ENCODE measurements at places on chromosomes 3 and 15. TPM values are rescaled to one million over a fixed set of nuclear protein-coding genes. Genes with fewer than 3 reads are reported as not detected.
A peak's percentile ranks its signal among the peaks of the same experiment; 100 is the strongest.

DNA sequence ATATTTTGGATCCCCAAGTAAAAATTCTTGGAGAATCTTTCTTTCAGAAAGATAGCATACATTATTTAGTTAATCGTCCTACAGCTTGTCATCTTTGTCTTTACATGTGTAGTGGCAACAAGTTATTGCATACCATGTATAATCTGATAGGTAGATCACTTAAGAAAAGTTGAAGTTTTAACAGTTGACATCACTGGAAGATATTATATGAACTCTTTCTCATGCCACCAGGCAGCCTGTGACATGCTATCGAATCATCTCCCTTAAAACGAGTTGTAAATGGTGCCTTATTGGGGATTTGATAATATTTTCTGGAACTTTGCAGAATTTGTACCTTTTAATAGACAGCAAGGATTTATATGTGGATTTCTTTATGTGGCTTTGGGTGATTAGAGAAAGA, 8.7 kb downstream of the U2SURP start:
- H3K36me3 ChIP-seq: no peaks in the 10 kb centered on the region
- H3K27me3 ChIP-seq: peaks cover 2% of the 10 kb centered on the region
- H3K4me1 ChIP-seq: no peaks in the 10 kb centered on the region

The LAMB2 gene
- 259 TPM for total RNA-seq

DNA sequence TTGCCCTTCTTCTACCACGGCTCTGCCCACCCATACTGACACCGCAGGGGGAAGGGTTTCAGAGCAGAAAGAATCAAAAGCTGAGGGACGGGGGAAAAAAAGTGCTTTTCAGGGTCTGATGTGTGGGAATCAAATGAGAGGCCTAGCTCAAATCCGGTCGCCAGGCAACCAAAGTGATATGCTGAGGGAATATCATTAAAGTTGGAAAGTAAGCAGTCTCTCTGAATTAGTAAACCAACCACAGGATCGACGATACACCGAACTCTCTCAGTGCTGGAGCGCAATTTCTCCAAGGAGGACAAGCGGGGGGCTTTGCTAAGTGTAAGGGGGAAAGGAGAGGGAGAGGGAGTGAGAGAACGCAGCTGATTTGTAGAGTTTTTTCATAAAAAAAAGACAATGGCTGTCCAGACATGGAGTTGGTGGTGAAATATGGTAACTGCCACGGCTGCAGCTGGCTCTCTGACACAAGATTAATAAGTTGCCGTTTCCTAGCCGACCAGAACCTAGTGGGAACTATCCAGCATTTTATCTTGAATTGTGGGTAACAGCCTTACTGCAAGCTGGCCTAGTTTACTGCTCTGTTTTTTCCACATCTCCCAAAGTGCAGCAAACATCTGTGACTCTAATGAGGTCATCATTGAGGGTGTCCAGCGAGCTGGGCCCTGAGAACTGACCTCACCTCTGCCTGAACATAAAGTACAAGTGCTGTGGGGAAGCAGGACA, 530.2 kb downstream of the SOX2 start:
- no peaks in the 10 kb centered on the region for H3K36me3 ChIP-seq
- H3K27ac ChIP-seq: no peak overlapping the region
- H3K27me3 ChIP-seq: peaks cover 1% of the 10 kb centered on the region

The SAMMSON gene
- not detected for total RNA-seq

- no peaks in the 10 kb centered on the region for H3K36me3 ChIP-seq
- no peak for DNase-seq
- peaks cover 3% of the 10 kb centered on the region for H3K27me3 ChIP-seq
- H3K27ac ChIP-seq: no peak overlapping the region
- H3K4me1 ChIP-seq: peaks cover 10% of the 10 kb centered on the region
- no peak overlapping the region for H3K4me3 ChIP-seq
Measured at GRCh38 chr3:143820466-143821221, 27.6 kb downstream of the SLC9A9 start.

GRCh38 chr15:29024662-29025061, 138.9 kb downstream of the APBA2 start:
- no peaks in the 10 kb centered on the region for H3K36me3 ChIP-seq
- H3K4me3 ChIP-seq: no peak overlapping the region
- no peak for DNase-seq
- no peaks in the 10 kb centered on the region for H3K27me3 ChIP-seq
- H3K27ac ChIP-seq: no peak overlapping the region

- no peaks in the 10 kb centered on the region for H3K36me3 ChIP-seq
- H3K4me1 ChIP-seq: peaks cover 4% of the 10 kb centered on the region
- H3K4me3 ChIP-seq: no peak overlapping the region
Measured at GRCh38 chr3:16654976-16655375, 49.8 kb upstream of the DAZL start.

GRCh38 chr3:122760453-122761271, 33.0 kb downstream of the HSPBAP1 start:
- H3K4me1 ChIP-seq: peaks cover 8% of the 10 kb centered on the region
- H3K27me3 ChIP-seq: peaks cover 2% of the 10 kb centered on the region
- no peak overlapping the region for H3K27ac ChIP-seq
- no peak overlapping the region for H3K4me3 ChIP-seq

The CMTM7 gene
- total RNA-seq: 54.4 TPM

The SENP8 gene
- total RNA-seq: 4.1 TPM

GRCh38 chr3:153757839-153758238, 363.4 kb upstream of the ARHGEF26 start:
- no peak overlapping the region for H3K27ac ChIP-seq
- no peaks in the 10 kb centered on the region for H3K27me3 ChIP-seq
- no peaks in the 10 kb centered on the region for H3K36me3 ChIP-seq
- H3K4me3 ChIP-seq: no peak overlapping the region
- H3K4me1 ChIP-seq: no peaks in the 10 kb centered on the region
- DNase-seq: no peak

- H3K36me3 ChIP-seq: peaks cover 4% of the 10 kb centered on the region
- peak; percentile 89 for DNase-seq
- no peak overlapping the region for H3K27ac ChIP-seq
- H3K4me1 ChIP-seq: peaks cover 7% of the 10 kb centered on the region
Measured at GRCh38 chr3:127547761-127548605, 42.5 kb downstream of the TPRA1 start.

The ISLR2 gene
- 0.21 TPM for total RNA-seq

DNA sequence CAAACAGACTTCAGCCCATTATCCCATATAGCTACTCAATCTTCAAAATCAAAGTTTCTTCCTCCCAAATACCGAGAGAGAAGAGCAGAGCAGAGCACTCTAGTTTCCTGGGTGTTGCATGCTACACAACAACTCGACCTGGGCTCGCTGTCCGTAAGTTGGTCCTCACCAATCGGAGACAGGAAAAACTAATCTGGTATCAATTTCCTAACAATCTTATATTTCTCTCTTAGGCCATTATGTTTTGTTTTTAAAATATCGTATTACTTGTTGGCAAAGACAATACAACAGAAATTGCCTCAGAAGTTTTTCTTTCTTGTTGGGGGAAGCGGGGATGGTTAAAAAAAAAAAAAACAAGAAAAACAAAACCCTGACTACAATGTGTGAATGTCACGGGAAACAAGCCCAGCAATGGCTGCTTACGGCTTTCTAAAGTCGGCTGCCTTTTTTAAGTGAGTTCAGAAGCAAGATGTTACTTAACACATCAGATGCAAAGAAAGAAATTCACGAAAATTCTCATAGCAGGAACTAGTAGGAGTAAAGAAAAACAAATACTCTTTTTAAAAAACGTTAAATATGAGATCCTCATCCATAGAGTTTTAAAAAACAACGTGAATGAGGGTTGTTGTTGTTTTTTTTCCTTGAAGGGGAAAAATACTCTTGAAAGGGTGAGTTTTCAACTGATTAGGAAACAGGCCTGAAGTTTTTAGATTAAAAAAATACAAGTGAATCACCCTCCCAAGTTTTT, 1.9 kb downstream of the VGLL4 start:
- no peak for DNase-seq
- H3K36me3 ChIP-seq: peaks cover 8% of the 10 kb centered on the region
- H3K27me3 ChIP-seq: peaks cover 17% of the 10 kb centered on the region
- peak overlapping the region; percentile 100 for H3K27ac ChIP-seq
- H3K4me1 ChIP-seq: peaks cover 64% of the 10 kb centered on the region

DNA sequence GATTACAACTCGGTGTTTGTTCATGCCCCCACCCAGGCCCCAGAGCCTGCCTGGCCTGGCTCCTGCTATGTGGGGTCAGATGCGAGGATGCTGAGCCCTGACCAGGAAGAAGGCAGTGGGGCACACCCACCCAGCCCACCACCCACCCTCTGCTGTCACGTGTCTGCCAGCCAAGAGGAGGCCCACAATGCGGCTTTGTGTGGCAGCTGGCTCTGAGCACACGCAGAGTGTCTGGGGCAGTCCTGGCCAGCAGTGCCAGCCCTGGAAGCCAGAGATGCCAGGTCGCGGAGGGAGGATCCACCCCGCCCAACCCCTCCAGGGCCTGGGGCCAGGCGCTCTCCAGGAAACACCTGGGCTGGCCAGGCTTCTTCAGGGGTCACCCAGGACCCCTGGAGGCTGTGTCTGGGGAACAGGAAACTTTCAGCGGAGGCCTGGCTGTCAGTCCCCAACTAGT, 26.4 kb upstream of the KLF13 start:
- no peak overlapping the region for H3K27ac ChIP-seq
- H3K36me3 ChIP-seq: no peaks in the 10 kb centered on the region
- peaks cover 1% of the 10 kb centered on the region for H3K27me3 ChIP-seq
- H3K4me3 ChIP-seq: no peak overlapping the region
- no peaks in the 10 kb centered on the region for H3K4me1 ChIP-seq

- H3K27me3 ChIP-seq: peaks cover 4% of the 10 kb centered on the region
- no peaks in the 10 kb centered on the region for H3K36me3 ChIP-seq
- DNase-seq: no peak
- H3K4me3 ChIP-seq: no peak overlapping the region
- peaks cover 21% of the 10 kb centered on the region for H3K4me1 ChIP-seq
- H3K27ac ChIP-seq: no peak overlapping the region
Measured at GRCh38 chr15:95911570-95912279, 418.8 kb upstream of the NR2F2 start.

GRCh38 chr3:169575381-169575780, 88.1 kb downstream of the MECOM start:
- DNase-seq: no peak
- peaks cover 34% of the 10 kb centered on the region for H3K4me1 ChIP-seq
- peak overlapping the region; percentile 80 for H3K27ac ChIP-seq

GRCh38 chr15:58734859-58735258, 14.6 kb downstream of the ADAM10 start:
- no peak overlapping the region for H3K27ac ChIP-seq
- no peak for DNase-seq
- H3K36me3 ChIP-seq: no peaks in the 10 kb centered on the region
- no peak overlapping the region for H3K4me3 ChIP-seq
- peaks cover 10% of the 10 kb centered on the region for H3K4me1 ChIP-seq

The ADIPOQ gene
- total RNA-seq: not detected

- no peak overlapping the region for H3K27ac ChIP-seq
- no peaks in the 10 kb centered on the region for H3K4me1 ChIP-seq
- H3K36me3 ChIP-seq: peaks cover 6% of the 10 kb centered on the region
- H3K4me3 ChIP-seq: no peak overlapping the region
- DNase-seq: no peak
Measured at GRCh38 chr3:36677331-36678007, 86.9 kb downstream of the DCLK3 start.

- H3K27ac ChIP-seq: no peak overlapping the region
- H3K4me1 ChIP-seq: peaks cover 4% of the 10 kb centered on the region
- peaks cover 4% of the 10 kb centered on the region for H3K27me3 ChIP-seq
- no peak for DNase-seq
- H3K4me3 ChIP-seq: no peak overlapping the region
- no peaks in the 10 kb centered on the region for H3K36me3 ChIP-seq
Measured at GRCh38 chr3:183217548-183218332, 35.3 kb upstream of the B3GNT5 start.

DNA sequence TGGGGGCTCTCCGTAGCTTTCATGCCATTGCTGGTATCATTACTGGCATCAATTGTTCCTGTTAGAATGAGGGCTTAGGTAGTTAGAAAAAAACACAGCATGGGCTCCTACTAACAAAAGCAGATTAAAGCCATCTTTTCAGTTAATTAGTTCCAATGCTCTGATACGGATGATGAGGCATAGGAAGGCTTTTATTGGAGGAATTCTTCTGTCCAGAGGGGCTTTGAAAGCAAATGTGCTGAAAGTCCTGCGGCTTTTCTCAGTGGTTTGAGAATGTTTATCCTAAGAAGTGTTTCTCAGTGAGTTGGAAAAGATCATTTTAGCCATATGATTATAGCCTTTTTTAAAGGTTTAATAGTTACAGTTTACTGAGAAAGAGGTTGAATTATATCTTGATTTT, 198.5 kb downstream of the THSD4 start:
- H3K27me3 ChIP-seq: no peaks in the 10 kb centered on the region
- no peaks in the 10 kb centered on the region for H3K36me3 ChIP-seq
- DNase-seq: no peak
- H3K27ac ChIP-seq: no peak overlapping the region

The STXBP5L gene
- total RNA-seq: 14.6 TPM

All from endothelial cell (in vitro differentiated cells).